ENCODE measurements at places on chromosomes 1 and 21. TPM values are rescaled to one million over a fixed set of nuclear protein-coding genes. Genes with fewer than 3 reads are reported as not detected.

DNA sequence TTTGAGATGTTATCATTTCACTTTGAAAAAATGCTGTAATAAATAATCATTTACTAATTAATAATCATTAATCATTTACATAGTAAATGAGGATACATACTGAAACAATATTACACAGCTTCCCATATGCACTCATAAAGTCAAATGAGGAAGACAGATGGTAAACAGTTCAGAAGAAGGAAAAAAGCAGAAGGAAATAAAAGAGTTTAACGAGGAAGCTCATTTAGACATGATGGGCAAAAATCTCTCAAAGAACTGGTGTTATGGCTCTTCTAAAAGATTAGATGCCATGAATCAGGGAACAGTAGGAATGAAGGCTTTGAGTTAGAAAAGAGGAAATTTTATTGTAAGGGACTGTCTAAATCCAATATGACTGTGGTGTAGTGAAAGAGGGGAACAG lies 347.6 kb downstream of the PTPRC start:
- DNase-seq: no peak

GRCh38 chr21:44998621-44999427 lies 59.0 kb downstream of the SLX9 start:
- no peak for DNase-seq

DNA sequence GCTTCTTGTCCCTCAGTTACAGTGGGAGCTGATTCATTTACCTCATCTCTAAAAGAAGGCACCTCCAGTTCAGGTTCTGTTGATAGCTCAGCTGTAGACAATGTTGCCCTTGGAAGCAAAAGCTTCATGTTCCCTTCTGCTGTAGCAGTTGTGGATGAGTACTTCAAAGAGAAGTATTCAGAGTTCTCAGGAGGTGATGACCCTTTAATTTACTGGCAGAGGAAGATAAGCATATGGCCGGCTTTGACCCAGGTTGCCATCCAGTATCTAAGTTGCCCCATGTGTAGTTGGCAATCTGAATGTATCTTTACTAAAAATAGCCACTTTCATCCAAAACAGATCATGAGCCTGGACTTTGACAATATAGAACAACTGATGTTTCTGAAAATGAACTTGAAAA lies 4.5 kb downstream of the ZBED6 start:
- DNase-seq: no peak

DNA sequence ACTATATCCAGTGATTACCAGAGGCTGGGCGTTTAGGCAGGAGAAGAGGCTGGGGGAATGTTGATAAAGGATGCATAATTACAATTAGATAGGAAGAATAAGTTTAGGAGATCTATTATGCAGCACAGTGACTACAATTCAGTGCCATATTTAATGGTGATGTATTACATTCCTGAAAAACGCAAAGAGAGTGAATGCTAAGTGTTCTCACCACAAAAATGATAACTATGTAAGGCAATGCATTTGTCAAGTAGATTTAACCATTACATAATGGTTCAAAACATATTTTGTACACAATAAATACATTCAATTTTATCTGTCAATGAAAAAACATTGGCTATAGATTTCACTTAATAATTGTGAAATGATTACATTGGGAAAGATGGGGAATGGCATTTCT lies 548.9 kb downstream of the NUF2 start:
- DNase-seq: no peak

GRCh38 chr1:111600886-111601386 lies 18.7 kb upstream of the RAP1A start:
- no peak for DNase-seq

- no peak for DNase-seq
These were observed 56.3 kb upstream of the SYT6 start for GRCh38 chr1:114209971-114210370.

DNA sequence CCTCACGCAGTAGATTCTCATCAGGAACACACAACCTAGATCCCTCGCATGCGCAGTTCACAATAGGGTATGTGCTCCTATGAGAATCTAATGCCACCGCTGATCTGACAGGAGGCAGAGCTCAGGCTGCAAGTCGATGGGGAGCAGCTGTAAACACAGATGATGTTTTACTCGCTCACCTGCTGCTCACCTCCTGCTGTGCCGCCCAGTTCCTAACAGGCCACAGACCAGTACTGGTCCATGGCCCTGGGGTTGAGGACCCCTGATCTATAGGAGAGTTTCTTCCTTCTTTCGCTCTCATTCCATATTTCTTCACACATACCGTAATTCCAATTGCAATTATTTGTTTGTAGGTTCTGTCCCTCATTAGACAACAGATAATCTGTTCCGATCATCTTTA lies 103.4 kb downstream of the CLEC20A start:
- DNase-seq: no peak

GRCh38 chr1:152048416-152049009 lies 11.7 kb upstream of the S100A11 start:
- peak; percentile 61 for DNase-seq

GRCh38 chr1:150793221-150793620 lies 14.8 kb downstream of the CTSK start:
- DNase-seq: no peak

DNA sequence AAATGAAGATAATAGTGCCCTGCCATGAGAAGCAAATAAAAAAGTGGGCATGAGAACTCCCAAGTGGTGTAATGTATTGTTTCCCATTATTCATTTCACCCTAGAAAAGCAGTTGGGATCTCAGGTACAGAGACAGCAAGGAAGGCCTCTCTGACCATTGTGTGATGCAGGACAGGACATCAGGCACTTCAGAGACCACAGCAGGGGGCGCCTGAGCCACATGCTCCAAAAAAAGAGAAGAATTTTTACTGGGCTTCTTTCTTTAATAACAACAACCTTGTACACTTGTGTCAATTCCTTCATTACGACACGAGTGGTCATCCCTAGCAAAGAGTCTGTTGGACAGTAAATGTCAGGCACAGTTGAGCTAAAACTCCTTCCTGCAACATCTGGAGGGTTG lies 533.3 kb downstream of the OMA1 start:
- no peak for DNase-seq

DNA sequence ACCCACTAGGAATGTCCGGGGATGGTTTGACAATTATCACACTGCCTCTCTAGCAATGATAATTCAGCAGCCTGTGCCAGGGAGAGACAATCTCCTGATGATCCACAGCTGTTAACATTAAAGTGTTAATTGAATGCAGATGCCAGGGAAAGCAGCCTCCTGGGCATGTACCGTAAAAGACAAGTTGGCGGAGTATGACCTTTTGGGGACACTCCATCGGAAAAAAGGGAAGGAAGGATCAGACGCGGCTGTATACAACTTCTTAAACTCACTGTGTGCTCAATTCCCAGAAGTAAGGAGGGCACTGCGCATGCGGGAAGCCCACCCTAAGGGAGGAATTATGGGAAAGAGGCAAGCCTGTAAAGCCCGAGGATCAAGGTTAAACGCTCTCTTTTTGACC lies 62.6 kb downstream of the MAP3K7CL start:
- DNase-seq: no peak

DNA sequence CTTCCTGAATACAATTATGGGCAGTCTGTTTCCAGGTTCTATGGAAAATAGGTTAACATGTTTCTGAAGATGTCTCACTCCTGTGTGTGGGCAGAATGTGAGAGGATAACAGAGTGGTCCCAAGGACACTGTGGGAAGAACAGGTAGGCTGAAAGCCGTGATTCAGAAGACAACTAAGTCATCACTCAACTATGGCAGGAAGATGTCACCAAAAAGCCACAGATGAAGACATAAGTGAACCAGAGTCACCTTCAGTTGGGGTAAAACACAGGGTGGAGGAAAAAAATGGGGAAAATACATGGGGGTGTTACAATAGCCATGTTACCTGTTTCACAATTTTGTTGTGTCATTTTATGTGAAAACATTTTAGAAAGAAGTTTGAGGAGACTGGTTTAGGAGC lies 75.1 kb downstream of the UCHL5 start:
- no peak for DNase-seq

DNA sequence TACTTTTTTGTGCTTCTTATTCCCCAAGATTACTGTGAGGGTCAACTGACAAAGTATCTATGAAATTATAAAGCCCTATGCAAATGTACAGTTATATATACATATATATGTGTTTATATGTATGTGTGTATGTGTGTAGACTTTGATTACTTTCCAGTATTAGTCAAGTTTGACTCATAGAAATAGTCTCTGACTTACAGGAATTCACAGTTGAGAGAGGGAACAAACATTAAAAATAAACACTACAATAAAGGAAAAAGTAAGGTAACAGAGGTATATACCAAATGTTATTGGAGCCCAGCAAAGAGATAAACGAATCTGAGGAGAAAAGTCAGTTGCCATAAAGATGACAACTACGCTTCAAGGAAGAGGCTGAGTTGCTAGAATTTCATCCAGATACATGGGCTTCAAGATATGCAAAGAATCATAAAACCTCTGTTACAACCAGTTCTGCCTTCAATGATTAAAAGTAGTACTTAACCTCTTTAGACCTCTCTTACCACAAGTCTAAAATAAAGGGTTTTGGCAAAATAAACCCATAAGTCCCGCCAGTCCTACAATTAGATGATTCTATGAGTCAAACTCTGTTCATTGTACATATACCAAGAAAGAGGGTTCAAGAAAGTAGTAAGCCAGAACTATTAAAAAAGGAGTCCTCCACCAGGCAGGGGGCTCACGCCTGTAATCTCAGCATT lies 7.2 kb downstream of the IFT25 start:
- DNase-seq: no peak

- no peak for DNase-seq
These were observed 188.2 kb downstream of the AMY1C start for GRCh38 chr1:103937763-103938357.

DNA sequence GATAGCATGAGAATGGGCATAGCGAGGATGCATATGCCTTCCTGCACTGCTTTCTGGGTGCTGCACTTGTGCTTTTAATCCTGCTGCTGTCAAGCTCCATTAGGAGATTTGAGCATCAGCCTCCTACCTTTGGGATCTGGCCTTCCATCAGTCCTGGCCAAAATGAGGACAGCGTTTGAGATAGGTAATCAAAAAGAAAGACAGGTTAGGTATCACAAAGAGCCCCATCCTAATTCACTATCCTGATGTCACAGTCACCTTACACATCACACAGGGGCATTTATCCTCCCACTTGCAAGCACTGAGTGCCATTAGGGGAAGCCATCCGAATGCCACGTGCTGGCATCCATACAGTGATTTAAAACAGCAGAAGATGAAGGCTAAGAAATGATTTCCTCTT lies 13.2 kb upstream of the FAM163A start:
- DNase-seq: no peak

DNA sequence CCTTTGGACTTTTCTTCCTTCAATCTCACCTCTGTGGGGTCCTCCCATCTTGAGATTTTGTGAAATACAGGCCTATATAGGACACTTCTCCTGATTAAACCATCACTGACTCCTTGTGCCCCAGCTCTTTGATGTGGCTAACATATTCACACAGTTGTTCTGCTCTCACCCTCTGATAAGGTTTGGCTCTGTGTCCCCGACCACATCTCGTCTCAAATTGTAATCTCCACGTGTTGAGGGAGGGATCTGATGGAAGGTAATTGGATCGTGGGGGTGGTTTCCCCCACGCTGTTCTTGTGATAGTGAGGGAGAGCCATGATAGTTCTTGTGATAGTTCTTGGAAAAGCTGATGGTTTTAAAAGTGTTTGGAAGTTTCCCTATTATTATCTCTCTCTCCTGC lies 19.7 kb downstream of the LRRC7 start:
- no peak for DNase-seq

DNA sequence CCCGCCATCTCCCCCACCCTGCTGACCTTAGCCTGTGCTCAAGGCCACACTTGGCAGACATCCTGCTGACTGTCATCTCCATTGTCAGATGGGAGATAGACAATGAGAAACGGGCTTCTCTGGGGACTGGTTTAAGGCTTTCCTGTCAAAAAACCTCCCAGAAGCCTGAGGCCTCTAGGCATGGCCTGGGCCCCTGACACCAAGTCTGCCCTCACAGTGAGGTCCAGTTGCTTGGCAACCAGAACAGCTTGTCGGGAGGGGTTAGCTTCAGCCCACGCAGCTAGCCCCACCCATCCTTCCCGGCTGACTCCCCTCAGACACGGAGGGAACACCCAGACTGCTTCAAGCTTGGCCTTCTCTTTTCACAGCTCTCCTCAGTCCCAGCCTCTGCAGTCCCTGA lies 11.0 kb downstream of the PLEKHA6 start:
- DNase-seq: peak; percentile 84

- no peak for DNase-seq
These were observed 84.7 kb downstream of the PHTF1 start for GRCh38 chr1:113674591-113674990.

DNA sequence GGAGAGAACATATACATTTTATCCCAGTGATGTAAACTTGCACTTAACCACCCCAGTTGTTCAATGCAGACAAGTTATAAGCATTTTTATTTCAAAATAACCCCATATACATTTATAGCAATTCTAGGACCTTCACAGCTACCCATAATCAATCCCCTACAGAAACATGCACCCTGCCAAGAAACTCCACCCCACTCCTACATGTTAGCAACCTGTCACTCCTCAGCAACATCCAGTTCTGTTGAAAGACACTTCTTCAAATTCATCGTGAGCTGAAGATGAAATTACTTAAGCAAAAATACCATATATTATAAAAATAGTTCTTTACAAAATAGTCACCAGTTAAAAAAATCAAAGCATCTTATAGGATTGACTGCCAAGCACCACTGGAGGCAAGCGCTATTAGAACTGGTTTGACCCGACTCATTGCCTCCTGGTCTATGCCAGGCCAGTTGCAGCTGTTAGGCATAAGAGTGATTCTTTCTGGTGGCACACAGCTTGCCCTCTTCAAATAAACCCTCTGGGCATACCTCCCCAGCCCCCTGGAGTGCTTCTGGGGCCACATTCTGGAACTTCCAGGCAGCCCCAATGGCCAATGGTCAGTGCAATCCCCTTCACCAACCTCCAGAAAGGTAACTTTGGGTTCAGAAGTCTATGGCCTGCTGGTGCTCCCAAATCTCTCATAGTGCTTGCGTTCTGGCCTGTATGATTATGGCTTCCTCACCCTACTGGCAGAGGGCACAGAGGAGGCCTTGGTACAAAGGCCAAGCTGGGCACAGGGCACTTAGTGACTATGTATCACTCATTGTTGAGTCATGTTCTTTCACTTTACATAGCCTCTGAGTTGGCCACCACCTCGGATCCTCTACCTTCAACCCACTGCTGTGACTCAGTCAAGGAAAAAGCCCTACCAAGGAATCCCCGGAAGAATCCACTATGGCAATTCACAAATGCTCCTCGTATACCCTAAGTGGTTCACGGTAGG lies 72.2 kb upstream of the RALGPS2 start:
- no peak for DNase-seq

Gene OR2T29
- not detected for polyA plus RNA-seq

Gene GPR25
- not detected for polyA plus RNA-seq

Gene YTHDF2
- polyA plus RNA-seq: 104 TPM

Gene PAQR6
- polyA plus RNA-seq: 6.0 TPM

Gene CGN
- polyA plus RNA-seq: 55.6 TPM

Gene PPFIA4
- 9.7 TPM for polyA plus RNA-seq

Gene TMCC2
- 6.3 TPM for polyA plus RNA-seq

Gene BRDT
- polyA plus RNA-seq: not detected

Gene SV2A
- 8.4 TPM for polyA plus RNA-seq

Gene KRTAP19-3
- not detected for polyA plus RNA-seq

Gene CCDC181
- polyA plus RNA-seq: 11.1 TPM

Gene OXCT2
- polyA plus RNA-seq: 0.85 TPM

Measured in left kidney (tissue), 8 donors.